ENCODE measurements at places on chromosomes 13 and 19.

DNA sequence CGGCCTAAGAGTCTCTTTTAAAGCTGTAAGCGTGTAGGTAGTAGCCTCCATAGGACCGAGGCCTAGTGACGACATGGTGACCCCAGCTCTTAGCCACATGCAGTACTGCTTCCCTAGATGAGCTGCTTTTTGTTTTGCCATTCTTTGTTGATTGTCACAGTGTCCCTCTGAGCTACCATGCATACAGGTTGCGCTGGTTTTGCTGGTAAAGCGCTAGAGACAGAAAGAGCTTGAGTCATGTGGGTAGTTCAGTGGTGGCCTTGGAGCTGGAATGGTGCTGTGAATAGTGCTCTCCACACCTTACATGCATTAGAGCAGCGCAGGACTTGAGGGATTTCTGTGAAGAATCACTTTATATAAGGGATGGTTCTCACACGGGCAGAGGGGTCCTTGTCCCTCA, 5.1 kb downstream of the HNRNPM start:
- H3K4me1 ChIP-seq, result peaks cover 76% of the 10 kb centered on the region
- no peaks in the 10 kb centered on the region for H3K27me3 ChIP-seq
- H3K4me3 ChIP-seq, result no peak overlapping the region
- H3K27ac ChIP-seq, result no peak overlapping the region

DNA sequence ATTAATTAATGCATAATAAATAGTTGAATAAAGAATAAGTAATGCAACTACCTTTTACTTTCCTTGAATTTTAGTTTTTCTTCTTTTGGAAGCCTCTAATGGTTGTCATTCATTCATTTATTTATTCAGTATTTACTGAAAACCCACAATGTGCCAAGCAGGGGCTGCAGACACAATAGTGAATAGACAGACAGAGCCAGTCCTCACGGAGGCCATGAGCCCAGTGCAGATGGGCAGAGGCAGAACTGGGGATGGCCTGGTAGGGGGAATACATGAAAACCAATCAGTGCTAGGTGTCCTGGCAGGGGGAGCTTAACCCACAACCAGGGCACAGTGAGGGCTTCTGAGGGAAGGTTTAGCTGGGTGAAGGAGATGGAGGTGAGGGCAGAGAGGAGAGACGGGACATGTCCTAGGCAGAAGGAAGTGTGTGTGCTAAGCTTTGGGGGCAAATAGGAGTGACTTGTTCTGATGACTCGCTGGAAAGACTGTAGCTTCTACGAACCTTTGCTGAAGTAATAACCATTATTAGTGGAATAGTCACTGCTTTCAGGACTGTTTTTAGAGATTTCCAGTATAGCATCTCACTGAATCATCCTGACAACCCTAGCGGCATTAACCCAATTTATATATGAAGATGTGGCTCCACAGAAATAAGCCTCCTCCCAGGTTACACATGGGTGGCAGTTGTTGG, 55.9 kb downstream of the ERCC5 start:
- no peak overlapping the region for H3K27ac ChIP-seq
- no peaks in the 10 kb centered on the region for H3K36me3 ChIP-seq
- DNase-seq, result no peak
- no peaks in the 10 kb centered on the region for H3K27me3 ChIP-seq
- H3K4me3 ChIP-seq, result no peak overlapping the region
- H3K4me1 ChIP-seq, result no peaks in the 10 kb centered on the region

- no peaks in the 10 kb centered on the region for H3K27me3 ChIP-seq
- no peak for DNase-seq
- no peak overlapping the region for H3K27ac ChIP-seq
- peaks cover 48% of the 10 kb centered on the region for H3K4me1 ChIP-seq
Observed at GRCh38 chr19:45419396-45419795, 4.3 kb downstream of the ERCC1 start.

DNA sequence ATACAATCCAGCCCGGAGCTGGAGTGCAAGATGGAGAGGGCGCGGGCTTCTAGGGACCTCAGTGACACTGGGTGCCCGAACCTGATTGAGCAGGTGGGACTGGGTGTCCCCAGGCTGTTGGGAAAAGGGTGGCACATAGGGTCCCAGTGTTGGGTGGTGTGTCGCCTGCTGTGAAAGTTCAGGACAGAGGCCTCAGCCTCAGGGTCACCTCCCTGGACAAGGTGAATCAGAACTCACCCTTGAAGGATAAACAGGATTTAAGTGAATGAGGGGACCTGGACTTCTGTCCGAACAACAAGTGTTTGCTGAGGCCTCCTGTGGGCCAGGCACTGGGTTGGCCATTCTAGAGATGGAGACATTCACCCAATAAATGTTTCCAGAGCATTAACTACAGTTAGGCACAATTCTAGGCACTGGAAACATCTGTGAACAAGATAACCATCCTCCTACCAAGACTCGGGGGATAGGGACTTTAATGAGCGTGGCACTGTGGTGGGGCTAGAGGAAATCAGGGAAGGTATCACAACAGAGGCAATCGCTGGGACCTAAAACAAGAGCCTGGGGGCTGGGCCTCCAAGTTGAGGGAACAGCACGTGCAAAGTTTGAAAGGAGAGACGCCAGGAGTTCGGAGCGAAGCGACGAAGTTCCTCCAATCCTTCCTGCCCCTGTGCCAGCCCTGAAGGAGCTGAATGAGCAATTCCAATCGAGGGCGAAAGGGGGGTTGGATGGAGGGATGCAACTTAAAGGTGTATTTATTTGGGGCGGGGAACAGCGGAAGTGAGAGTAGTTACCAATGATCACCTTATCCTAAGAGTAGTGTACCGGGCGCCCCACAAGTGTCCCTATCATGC, 921 bp upstream of the POLD1 start:
- H3K4me1 ChIP-seq, result peaks cover 6% of the 10 kb centered on the region
- no peaks in the 10 kb centered on the region for H3K27me3 ChIP-seq

GRCh38 chr19:19911150-19911549, 10.4 kb downstream of the ZNF93 start:
- DNase-seq, result no peak
- H3K4me1 ChIP-seq, result no peaks in the 10 kb centered on the region
- no peaks in the 10 kb centered on the region for H3K36me3 ChIP-seq
- H3K27me3 ChIP-seq, result no peaks in the 10 kb centered on the region

DNA sequence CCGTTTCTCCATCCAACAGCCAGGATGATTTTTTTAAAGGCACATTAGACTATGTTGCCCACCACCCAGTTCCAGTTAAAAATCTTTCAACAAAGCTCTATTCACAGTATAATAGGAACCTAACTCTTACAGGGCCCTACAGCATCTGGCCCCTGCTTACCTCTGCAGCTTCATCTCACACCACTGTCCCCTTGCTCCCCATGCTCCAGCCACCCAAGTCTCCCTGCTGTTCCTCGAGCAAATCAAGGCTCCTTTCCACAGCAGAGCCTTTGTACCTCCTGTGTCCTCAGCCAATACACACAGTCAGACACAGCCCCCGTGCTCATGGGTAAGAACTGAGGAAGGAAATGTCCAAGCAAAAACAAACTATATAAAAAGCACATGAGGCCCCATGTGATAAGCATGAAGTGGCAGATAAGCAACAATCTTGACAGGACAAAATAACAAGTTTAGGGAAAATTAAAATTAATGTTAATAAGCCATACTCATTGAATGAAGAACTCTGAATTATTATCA, 67.5 kb downstream of the TSC22D1 start:
- H3K4me3 ChIP-seq, result no peak overlapping the region
- no peaks in the 10 kb centered on the region for H3K4me1 ChIP-seq
- H3K27ac ChIP-seq, result no peak overlapping the region
- DNase-seq, result no peak

DNA sequence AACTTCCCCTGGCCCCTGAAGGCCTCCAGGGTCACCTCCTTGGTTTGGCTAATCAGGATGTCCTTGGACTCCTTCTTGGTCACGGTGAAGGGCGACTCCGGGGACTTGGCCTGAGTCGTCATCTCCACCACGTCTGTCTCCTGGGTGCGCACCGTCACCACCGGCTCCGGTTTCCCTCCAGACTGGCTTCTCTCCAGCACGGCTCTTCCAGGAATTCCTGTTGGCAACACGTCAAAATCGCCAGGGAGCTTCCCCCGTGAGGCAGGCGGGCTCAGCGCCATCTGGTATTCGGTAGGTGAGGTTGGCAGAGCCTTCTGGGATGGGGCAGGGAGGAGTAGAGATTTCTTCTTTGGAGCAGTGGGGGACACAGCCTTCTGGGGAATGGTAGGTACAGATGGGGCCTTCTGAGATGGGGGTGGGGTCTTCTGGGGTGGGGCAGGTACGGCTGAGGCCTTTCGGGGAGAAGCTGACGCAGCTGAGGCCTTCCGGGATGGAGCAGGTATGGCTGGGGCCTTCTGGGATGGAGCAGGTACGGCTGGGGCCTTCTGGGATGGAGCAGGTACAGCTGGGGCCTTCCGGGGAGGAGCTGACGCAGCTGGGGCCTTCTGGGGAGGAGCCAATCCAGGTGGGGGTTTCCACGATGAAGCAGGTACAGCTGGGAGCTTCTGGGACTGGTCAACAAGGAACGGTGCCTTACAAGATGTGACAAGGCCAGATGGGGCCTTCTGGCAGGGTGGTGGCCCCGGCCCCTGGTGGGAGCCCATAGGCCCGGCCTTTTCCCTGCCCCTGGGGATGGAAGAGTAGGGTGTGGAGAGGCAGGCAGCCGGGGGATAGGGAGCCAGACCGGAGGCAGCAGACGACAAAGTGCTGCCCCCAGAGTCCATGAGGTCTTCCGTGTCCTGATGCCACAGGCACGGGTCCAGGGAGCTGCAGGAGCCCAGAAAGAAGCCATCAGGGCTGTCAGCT, 3.8 kb downstream of the GARIN5B start:
- no peak for DNase-seq
- peaks cover 51% of the 10 kb centered on the region for H3K27me3 ChIP-seq
- no peak overlapping the region for H3K27ac ChIP-seq
- no peaks in the 10 kb centered on the region for H3K4me1 ChIP-seq

DNA sequence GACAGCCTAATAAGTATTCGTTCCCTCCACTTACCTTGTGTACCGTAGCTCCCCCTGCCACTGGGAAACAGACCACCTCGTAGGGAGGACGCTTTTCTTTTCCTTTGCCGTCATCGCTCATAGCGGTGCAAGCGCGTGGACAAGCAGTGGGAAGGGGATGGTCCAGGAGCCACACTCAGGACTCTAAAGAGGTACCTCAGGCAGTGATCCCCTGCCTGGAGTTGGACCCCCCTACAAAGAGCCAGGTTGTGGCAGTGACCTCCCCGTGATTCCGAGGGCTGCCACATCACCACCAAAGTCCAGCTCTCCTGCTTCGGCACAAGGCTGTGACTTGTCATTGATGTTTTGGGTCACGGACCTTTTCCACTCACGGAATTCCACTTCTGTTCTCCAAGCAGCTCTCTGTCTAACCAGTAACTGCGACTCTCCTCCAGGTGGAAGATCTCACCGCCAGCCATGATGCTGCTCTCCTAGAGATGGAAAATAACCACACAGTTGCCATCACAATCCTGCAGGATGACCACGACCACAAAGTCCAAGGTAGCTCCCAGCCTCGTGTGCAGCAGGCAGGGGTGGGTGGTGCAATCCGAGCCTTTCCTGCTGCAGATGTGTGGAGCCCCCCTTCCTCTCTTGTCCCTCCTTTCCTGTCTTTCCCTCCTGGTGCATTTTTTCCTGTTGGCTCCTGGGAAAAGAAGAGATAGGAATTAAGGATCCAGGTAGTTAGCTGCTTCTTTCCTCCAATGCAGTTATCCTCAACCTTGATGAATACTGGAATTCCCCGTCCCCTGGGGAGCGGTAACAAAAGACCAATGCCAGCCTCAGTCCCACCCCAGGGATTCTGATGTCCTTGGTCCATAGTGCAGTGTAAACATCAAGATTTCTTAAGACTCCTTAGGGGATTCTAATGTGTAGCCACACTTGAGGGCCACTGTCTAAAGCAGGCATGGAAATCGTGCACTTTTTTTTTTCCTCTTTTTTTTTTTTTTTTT, 107.7 kb downstream of the SLC7A1 start:
- DNase-seq, result no peak
- H3K4me3 ChIP-seq, result no peak overlapping the region
- H3K27me3 ChIP-seq, result peaks cover 14% of the 10 kb centered on the region
- H3K4me1 ChIP-seq, result no peaks in the 10 kb centered on the region
- H3K36me3 ChIP-seq, result no peaks in the 10 kb centered on the region
- H3K27ac ChIP-seq, result no peak overlapping the region

- H3K4me3 ChIP-seq, result no peak overlapping the region
- H3K27ac ChIP-seq, result no peak overlapping the region
- no peak for DNase-seq
- H3K27me3 ChIP-seq, result no peaks in the 10 kb centered on the region
Observed at GRCh38 chr19:49837425-49837824, 13.5 kb upstream of the PTOV1 start.

Measured in T-cell (primary cell).